Pancreas (tissue), 10 donors: ENCODE measurements at places on chromosomes 1 and 21. TPM values are rescaled to one million over a fixed set of nuclear protein-coding genes. Genes with fewer than 3 reads are reported as not detected.

DNA sequence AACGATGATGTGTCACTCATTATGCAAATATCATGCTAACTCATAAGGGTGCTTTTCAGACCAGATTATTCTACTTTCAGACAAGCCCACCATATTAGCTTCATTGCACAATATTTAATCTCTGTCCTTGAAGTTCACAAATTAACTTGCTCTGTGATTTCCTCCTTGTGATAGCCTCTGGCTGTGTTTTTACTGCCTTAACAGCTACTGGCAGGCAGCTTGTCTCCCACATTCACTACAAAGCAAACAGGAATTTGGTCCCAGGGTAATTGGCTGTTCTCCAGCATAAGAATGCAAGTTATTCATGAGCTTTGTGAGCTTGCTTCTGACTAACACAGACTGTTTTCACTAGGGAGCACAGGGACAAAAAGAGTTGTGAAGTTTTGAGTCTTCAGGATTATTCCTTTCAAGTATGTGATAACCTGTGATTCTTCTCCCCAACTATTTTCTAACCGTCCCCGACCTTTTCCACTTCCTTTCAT lies 87.9 kb upstream of the HMCN1 start:
- peak; percentile 81 for DNase-seq
- peak overlapping the region; percentile 80 for H3K27ac ChIP-seq
- no peak overlapping the region for H3K4me3 ChIP-seq

GRCh38 chr1:46289134-46289494 lies 14.3 kb downstream of the LRRC41 start:
- H3K27ac ChIP-seq = no peak overlapping the region
- H3K27me3 ChIP-seq = no peaks in the 10 kb centered on the region
- H3K4me3 ChIP-seq = no peak overlapping the region
- H3K4me1 ChIP-seq = no peaks in the 10 kb centered on the region
- H3K36me3 ChIP-seq = peaks cover 13% of the 10 kb centered on the region
- DNase-seq = no peak

- H3K36me3 ChIP-seq = no peaks in the 10 kb centered on the region
- H3K27me3 ChIP-seq = no peaks in the 10 kb centered on the region
- no peaks in the 10 kb centered on the region for H3K4me1 ChIP-seq
- DNase-seq = no peak
Observed at GRCh38 chr1:13864760-13865159, 164.8 kb downstream of the PRDM2 start.

The OR10K2 gene
- not detected for polyA plus RNA-seq

The LDLRAD2 gene
- polyA plus RNA-seq = 1.3 TPM
